ENCODE measurements at places on chromosomes 11 and 22.
A peak's percentile ranks its signal among the peaks of the same experiment; 100 is the strongest.

DNA sequence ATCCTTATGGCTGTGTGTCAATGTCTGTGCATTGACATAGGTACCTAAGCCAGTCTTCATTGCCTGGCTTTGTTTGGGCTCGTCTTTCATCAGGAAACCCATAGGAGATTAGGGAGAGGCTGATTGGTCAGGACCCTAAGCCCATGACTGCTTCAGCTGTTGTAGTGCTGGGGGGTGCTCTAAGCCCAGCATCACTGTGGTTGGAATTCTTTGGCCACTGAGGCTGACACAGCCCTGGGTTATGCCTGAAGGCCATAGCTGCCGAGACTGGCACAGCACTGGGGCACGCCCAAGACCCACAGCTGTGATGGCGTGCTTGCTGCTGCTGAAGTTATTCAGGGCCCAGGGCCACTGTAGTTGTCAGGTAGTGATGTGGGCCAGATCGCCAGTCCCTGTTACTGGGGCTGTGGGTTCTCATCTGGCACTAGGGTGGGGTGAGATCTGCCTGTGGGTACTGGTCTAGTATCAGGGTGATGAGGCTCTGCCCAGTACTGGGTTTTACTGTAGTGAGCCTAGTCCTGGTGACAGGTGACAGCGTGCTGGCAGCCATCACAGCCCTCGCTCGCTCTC is 4.9 kb downstream of the USP18 start:
- no peak for DNase-seq

DNA sequence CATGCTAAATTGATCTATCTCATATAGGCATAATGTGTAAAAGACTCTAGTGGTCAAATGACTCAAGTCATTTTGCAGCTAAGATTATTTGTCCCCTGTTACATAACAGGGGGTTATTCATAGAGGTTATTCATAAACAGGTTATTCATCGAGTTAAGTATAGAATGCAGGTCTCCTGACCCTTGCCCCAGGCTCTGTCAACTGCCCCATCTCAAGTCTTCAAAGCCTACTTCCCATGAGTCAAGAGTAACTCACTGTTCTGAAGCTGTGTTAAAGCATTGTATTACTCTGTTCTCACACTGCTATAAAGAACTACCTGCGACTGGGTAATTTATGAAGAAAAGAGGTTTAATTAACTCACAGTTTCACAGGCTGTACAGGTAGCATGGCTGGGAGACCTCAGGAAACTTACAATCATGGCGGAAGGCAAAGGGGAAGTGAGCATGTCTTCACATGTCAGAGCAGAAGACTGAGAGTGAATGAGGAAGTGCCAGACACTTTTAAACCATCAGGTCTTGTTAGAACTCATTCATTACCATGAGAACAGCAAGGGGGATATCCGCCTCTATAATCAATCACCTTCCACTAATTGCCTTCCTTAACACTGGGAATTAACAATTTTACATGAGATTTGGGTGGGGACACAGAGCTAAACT is 226.2 kb upstream of the BLID start:
- no peak for DNase-seq

GRCh38 chr11:111514216-111515031 is at the start of gene HOATZ:
Gene HOATZ, plus strand, starts transcription at chr11:111514778. Its CDS starts 7 bp downstream, at chr11:111514785.
- peak; percentile 38 for DNase-seq

DNA sequence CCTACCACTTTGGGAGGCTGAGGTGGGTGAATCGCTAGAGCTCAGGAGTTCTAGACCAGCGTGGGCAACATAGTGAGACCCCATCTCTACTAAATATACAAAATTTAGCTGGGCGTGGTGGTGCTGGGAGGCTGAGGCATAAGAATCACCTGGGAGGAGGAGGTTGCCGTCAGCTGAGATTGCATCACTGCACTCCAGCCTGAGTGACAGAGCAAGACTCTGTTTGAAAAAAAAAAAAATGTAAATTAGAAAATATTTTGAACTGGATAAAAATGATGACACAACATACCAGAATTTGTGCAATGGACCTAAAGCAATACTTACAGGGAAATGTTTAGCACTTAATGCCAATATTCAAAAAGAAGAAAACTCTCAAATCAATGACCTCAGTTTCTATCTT is 46.4 kb downstream of the ATG16L2 start:
- no peak for DNase-seq

- DNase-seq: no peak
Observed at GRCh38 chr11:96130061-96130620, 206.2 kb upstream of the MTMR2 start.

- DNase-seq: no peak
Observed at GRCh38 chr11:47533690-47534151, 19.2 kb downstream of the CELF1 start.

DNA sequence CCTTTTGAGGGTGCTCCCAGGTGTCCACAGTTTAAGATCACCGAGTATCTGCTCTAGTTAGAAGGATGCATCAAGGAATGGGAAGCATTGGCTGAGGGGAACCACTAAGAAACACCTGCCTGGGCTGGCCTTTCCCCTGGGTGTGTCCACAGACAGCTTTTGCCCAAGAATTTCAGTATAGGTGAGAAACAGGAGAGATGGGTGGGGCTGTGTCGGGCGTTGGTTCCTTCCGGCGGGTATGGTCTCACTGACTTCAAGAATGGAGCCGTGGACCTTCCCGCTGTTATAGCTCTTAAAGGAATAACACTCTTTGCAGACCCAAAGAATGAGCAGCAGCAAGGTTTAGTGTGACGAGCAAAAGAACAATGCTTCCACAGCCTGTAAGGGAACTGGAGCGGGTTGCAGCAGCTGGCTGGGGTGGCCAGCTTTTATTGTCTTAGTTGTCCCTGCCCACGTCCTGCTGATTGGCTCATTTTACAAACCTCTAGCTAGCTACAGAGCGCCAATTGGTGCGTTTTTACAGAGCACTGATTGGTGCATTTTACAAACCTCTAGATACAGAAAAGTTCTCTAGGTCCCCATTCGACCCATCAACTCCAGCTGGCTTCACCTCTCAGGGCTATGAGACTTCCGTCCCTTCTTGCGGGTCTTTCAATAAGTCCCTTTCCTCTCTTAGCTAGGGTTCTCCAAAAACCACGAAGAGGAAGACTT is 2.4 kb downstream of the FADS1 start:
- peak; percentile 8 for DNase-seq

DNA sequence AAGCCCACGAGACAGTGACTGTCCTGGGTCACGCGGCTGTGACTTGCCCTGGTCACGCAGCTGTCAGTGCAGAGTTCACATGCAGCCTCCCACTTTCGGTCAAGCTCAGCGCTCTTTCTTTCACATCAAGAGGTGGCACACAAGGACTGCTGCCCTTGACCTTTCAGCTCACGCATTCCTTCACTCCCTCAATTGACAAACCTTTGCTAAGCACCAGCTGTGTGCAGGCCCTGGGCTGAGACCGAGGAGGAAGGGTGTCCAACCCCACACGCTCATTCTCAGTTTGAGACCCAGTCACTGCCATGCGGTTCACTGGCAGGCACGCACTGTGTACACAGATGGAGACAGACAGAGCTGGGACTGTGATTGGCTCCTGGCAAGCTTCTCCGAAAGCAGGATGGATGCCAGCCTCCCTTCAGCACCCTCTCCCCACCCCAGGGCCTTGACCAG is 70.3 kb downstream of the SCUBE1 start:
- DNase-seq: no peak

GRCh38 chr11:102530558-102530957 is at the start of gene MMP7:
Gene MMP7, minus strand, starts transcription at chr11:102530747. Its CDS starts 47 bp downstream, at chr11:102530700.
- DNase-seq: no peak

DNA sequence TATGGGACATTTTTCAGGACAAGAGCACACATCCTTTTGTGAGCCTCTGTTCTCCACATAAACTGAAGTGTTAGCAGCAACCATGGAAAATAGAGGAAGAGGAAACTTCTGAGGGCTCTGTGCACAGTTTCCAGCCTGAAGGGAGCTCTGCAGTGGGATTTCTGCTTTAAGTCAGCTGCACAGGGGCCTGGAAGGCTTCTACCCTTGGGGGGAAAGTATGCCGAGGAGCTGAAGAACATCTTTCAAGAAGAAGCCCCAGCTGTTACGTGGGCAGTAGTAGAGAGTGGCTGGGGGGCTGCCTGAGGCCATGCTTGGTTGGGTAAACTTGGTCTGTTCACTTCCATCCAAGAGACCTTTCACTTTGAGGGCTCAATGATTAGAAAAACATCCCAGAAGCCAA is 82.7 kb upstream of the EED start:
- DNase-seq: no peak

- DNase-seq: no peak
Observed at GRCh38 chr11:125239585-125240560, 75.3 kb downstream of the PKNOX2 start.

DNA sequence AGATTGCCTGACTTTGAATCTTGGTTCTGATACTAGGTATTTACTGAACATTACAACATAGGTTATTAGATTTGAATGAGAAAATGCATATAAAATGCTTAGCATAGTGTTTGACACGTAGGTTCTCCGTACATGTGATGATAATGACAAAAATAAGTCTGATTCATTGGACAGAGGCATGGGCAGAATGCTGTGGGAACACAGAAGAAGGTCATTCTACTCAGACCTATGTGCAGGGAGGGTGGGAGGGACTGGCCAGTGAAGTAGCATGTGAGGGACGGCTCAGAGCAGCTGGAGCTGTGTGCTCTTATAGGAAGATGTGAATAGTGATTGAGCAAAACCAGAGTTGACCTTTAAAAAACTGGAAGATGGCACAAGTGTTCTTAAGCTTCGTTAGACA is 256.8 kb upstream of the RAG2 start:
- no peak for DNase-seq

DNA sequence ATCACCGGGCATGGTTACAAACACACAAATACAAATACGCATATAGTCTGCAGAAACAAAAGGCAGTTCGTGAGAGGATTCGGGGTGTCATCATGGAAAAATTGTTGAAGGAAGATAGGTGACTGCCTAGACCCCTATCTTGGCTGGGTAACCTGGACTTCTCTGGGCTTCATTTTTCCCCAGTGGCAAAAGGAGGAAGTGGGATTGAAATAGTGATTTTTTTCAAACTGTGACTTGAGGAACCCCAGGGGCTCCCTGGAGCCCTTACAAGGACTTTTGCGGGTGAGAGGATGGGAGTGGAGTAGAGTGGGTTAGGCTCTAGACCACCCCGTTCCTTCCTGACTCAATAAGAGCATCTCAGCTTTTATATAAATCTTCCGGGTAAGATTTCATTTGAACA is 1.0 kb upstream of the ELF5 start:
- DNase-seq: no peak

DNA sequence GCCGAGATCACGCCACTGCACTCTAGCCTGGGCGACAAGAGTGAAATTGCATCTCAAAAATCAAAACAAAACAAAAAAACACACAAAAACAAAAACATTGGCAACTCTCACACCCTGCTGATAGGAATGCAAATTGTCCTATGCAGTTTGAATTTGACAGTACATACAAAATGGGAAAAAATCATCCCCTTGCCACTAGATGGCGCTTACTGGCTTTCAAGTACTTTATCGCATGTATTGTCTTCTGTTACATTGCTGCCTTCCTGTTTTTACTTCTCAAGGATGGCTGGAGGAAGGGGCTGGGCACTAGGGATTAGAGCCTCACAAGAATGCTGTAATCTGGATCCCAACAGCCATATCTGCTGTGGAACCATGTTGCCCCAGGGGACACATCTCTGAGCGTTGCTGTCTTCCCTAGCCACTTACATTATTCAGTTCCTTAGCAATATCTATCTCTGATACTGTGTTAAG is 59.4 kb upstream of the A4GALT start:
- peak; percentile 69 for DNase-seq

DNA sequence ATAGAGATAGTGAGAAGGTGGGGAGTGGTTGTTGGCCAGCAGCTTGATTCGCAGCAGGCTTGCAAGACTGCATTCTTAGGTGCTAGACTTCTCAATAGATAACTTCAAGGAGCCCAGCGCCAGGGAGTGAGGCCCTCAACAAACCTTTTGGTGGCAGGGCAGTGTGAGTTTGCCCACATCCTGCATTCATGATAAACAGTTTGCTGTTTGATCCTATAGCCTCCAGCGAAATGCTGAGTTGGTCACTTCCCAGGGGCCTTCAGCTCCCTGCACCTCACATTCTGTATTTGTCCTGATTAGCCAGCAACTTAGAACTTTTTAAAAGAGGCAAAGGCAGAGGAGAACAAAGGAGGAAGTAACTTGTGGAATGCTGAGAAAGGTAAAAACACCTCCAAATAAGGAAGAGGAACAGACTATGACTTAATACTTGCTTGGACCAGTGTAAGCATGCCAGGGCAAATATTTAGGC is 25.1 kb downstream of the OR10A6 start:
- DNase-seq: no peak

DNA sequence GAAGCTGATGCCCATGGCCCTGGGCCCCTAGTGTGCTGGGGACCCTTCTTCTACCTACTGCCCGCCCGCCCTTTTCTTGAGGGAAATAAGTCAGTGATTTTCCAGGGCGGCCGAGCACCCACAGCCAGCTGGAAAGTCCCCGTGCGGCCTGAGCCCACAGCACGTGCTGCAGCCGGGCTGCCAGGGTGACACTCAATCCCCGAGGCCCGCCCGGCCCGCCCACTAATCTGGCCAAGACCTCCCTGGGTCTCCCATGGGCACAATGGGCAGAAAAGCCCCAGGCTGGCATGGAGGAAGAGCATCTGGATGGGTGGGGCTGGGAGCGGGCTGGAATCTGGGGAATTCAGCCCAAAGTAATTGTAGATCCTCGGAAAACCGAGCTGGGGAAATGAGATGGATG is 24.8 kb downstream of the WNT7B start:
- DNase-seq: no peak

- DNase-seq: no peak
Observed at GRCh38 chr22:49687333-49687732, 140.3 kb downstream of the BRD1 start.

GRCh38 chr22:31764785-31765184 is 11.0 kb downstream of the DEPDC5 start:
- DNase-seq: no peak

GRCh38 chr22:31488346-31488883 is 1.2 kb downstream of the EIF4ENIF1 start:
- no peak for DNase-seq

- DNase-seq: no peak
Observed at GRCh38 chr22:35464399-35464798, 64.5 kb downstream of the MCM5 start.

DNA sequence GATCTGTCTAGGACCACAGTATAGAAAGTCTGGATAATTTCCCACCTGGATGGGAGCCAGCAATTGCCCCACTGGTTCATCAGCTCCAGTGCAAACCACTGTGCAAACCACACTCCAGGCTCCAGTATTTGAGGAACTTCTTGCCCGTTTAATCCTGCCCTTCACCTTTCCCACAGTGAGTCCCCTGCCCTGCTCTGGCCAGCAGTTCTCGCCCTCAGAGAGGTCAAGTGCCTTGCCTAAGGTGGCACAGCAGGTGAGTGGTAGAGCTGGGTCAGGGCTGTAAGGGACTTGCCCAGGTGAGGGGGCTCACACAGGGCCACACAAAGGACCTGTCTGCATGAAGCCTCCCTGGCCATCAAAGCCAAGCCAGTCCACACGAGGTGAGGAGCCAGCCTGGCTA is 24.1 kb downstream of the MS4A10 start:
- DNase-seq: no peak

- DNase-seq: no peak
Observed at GRCh38 chr22:31857247-31857646, 87.1 kb upstream of the YWHAH start.

GRCh38 chr22:25490896-25491295 is 73.6 kb upstream of the GRK3 start:
- DNase-seq: no peak

- no peak for DNase-seq
Observed at GRCh38 chr11:10502770-10503169, 38.2 kb downstream of the RNF141 start.

GRCh38 chr11:104792861-104793260 is 105.4 kb downstream of the CASP12 start:
- no peak for DNase-seq

GRCh38 chr11:27390318-27391295 is 27.6 kb upstream of the CCDC34 start:
- DNase-seq: no peak

Measured in CD4-positive, alpha-beta T cell treated with Interleukin-17A for 4 hours (primary cell).